ENCODE measurements at places on chromosomes 11 and 22. TPM values are rescaled to one million over a fixed set of nuclear protein-coding genes. Genes with fewer than 3 reads are reported as not detected.

The CPT1B gene
- total RNA-seq: 2.4 TPM

The ESAM gene
- total RNA-seq: 0.54 TPM

The RFPL1 gene
- not detected for total RNA-seq

The LDHAL6A gene
- not detected for total RNA-seq

The MUC5B gene
- not detected for total RNA-seq

The FGF3 gene
- not detected for total RNA-seq

The MS4A4A gene
- not detected for total RNA-seq

The DEFB131B gene
- total RNA-seq: not detected

The MICAL2 gene
- total RNA-seq: 36.7 TPM

The CRYBA4 gene
- not detected for total RNA-seq

The FGF19 gene
- not detected for total RNA-seq

The OR56A4 gene
- not detected for total RNA-seq

The CCDC34 gene
- total RNA-seq: 7.0 TPM

The PDE2A gene
- total RNA-seq: 0.22 TPM

The OR2D3 gene
- not detected for total RNA-seq

The TMPRSS13 gene
- not detected for total RNA-seq

All from articular chondrocyte of knee joint (primary cell).